ENCODE measurements at places on chromosomes 6 and 20.

DNA sequence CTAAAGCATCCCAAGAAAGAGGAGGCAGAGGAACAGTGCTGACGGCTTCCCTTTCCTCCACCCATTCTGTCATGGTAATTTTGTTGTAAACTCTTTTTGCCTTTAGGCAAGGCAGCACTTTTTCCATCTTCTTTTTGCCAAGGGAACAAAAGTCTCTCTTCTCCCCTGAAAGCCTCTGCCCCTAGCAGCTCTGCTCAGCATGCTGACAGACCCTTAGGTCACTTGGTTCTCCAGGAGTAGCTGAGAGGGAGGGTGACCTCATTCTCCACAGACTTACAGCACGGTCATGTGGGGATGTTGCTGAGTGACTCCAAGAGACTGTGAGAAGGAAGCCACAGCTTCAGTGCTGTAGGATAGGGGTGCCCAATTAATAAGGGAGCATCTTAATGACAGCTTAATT, 81.1 kb upstream of the RALGAPA2 start:
- no peak for DNase-seq

DNA sequence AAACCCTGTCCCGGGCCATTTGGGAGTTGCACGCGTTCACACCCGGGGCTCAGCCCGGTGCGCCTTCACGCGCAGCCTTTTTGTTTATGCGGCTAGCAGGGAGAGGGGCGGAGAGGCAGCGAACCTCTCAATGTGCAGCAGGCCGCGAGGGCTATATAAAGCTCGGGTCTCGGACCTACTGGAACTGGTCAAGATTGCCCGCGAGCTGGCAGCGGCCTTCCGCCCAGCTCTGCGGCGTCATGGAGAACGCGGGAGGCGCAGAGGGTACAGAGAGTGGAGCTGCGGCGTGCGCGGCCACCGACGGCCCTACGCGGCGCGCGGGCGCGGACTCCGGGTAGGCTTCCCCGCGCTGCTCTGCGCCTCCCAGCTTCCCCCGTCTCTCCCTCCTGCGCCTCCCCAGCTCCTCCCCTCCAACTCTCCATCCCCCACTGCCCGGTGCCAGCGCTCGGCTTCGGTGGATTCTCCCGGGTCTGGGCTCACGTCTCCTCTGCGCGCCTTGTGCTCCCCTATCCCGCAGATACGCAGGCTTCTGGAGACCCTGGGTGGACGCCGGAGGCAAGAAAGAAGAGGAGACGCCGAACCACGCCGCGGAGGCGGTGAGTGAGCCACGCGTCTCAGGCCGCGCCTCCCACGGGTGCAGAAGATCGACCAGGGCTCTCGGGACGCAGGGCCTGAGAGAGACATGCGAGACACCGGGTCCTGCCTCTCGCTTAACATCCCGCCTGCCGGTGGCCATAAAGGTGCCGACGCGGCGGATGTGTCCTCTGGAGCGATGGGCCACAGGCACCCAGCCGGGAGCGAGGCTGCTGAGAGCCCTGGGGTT, at the start of gene RIPPLY2:
Gene RIPPLY2 (plus strand): TSS at position 183 of the 823 bp plus-strand sequence. CDS start 57 bp downstream, at position 240.
- peak; percentile 77 for DNase-seq

DNA sequence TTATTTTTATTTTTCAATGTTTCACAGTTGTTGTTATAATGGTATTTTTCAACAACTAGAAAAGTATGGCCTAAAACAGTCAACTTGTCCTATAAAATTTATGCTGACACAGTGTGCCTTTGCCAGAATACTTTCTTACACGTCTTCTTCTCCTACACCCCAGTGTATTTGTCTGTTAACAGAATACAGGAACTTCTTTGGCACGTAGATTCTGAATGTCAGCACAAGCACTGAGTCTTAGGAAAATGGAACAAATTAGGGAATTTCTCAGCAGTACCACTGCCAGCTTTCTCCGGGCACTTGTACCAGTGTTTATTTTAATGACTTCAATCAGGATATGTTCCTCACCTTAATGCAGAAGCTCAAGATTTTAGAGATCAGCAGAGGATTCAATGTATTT, 26.7 kb upstream of the AKIRIN2 start:
- no peak for DNase-seq

DNA sequence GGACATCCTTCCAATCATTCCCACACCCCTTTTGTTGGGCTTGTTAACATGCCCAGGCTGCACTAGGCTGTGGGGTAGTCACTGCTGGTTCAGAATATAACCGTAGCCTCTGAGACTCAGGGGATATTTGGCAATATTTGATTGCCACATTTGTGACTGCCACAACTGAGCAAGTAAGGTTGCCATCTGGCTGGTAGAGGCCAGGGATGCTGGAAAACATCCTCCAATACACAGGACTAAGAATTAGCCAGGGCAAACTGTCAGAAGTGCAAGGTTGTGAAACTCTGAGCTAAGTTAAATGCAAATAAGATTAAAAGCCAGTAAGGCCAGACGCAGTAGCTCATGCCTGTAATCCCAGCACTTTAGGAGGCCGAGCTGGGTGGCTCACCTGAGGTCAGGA, 112.0 kb downstream of the ZMYND8 start:
- DNase-seq, result no peak

- no peak for DNase-seq
Measured at GRCh38 chr6:147774856-147775255, 266.4 kb downstream of the SAMD5 start.

- DNase-seq, result no peak
Measured at GRCh38 chr6:29818892-29819291, 8.7 kb upstream of the HLA-G start.

GRCh38 chr20:43537921-43538877, 20.6 kb upstream of the SGK2 start:
- DNase-seq, result peak; percentile 61

GRCh38 chr20:61090541-61090940, 161.5 kb upstream of the CDH4 start:
- DNase-seq, result no peak

GRCh38 chr6:24426729-24427446, 24.2 kb downstream of the MRS2 start:
- no peak for DNase-seq

DNA sequence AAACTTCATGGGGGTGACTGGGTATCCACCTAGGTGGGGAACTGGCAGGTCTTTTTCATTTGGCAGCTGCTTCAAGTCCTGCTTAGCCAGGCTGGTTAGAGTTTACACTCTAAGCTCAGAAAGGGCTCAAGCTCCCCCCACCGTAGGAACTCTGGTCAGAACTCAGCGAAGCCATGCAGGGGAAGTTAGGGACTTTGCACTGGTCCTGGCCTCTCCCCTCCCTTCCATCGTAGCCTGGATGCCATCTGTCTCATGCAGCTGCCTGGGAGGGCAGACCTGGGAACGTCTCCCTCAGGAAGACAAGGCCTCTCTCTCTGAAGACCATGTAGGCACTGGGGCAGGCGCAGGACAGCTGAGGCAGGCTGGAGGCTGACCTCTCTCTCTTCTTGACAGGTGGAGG, 183.8 kb upstream of the UST start:
- no peak for DNase-seq

GRCh38 chr20:30513050-30513628, 744.3 kb upstream of the DEFB115 start:
- DNase-seq, result no peak

DNA sequence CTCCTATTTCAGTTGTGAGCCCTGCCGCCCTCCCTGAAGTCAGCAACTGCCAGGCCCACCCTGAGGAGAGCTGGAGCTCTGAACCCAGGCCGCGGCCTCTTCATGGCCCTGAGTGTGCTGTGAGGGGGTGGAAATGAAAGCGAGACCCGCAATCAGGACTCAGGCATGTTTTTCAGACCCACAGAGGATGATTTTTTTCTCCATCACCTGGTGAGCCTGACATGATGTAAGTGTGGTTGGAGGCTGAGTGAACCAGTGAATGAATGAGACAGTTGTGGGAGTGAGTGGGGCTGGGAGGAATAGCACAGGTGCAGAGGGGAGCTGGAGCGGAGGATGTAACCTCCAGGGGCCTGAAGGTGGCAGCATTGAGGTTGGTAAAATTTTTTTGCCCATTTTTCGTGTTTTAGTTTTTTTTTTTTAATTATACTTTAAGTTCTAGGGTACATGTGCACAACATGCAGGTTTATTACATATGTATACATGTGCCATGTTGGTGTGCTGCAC, 18.3 kb downstream of the RAET1L start:
- peak; percentile 3 for DNase-seq

GRCh38 chr6:105346052-105346451, 56.8 kb downstream of the PREP start:
- no peak for DNase-seq

- no peak for DNase-seq
Measured at GRCh38 chr20:19929012-19929360, 88.2 kb upstream of the NAA20 start.

GRCh38 chr6:169930799-169931198, 179.4 kb downstream of the ERMARD start:
- DNase-seq, result no peak

- DNase-seq, result no peak
Measured at GRCh38 chr6:36209606-36210005, 13.1 kb downstream of the BRPF3 start.

GRCh38 chr6:37024656-37025337, 19.3 kb downstream of the FGD2 start:
- no peak for DNase-seq

DNA sequence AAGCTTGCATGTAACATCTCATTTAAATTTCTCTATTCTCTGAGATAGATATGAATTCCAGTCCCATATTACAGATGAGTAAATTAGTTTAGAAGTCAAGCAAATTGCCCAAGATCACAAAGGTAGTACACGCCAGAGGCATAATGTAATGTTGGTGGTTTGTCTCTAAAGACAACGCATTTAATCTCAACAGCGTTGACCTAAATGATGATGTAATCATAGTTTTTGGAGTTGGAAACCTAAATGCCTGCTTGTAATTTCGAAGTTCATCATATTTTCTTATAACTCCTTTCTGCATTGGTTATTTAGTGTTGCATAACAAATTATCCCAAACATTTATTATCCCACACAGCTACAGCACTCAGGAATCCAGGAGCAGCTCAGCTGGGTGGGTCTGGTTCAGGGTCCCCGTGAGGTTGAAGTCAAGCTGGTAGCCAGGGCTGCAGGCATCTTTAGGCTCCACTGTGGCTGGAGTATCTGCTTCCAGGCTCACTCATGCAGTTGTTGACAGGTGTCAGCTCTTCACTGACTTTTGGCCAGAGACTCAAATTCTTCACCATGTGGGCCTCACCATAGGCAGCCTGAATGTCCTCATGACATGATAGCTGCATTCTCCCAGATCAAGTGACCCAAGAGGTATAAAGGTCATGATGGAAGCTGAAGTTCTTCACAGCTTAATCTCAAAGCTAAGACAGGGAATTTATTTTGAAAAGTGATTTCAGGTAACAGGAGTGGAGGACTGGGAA, 122.0 kb upstream of the SPTLC3 start:
- DNase-seq, result no peak

- DNase-seq, result no peak
Measured at GRCh38 chr6:143839196-143839595, 3.9 kb upstream of the LTV1 start.

DNA sequence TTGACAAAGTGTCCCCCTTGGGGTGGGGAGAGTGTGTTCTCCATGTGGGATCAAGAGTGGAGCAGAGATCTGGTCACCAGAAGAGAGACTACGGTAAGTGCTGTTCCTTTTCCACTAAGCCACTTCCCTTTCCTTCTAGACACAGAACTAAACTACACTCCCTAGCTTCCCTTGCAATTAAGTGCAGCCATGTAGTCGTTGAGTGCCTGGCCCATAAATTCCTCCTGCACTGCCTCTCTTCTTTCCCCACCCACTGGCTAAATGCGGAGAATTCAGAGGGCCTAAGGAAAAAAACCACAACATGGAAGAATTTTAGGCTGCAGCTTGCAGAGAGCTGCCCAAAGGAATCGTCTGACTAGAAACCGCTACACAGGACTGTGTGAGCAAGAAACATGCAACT, 1.5 kb downstream of the WDR27 start:
- DNase-seq, result no peak

GRCh38 chr6:146388736-146389364, 154.8 kb upstream of the RAB32 start:
- DNase-seq, result no peak

- DNase-seq, result no peak
Measured at GRCh38 chr20:44633872-44634600, 17.5 kb downstream of the ADA start.

DNA sequence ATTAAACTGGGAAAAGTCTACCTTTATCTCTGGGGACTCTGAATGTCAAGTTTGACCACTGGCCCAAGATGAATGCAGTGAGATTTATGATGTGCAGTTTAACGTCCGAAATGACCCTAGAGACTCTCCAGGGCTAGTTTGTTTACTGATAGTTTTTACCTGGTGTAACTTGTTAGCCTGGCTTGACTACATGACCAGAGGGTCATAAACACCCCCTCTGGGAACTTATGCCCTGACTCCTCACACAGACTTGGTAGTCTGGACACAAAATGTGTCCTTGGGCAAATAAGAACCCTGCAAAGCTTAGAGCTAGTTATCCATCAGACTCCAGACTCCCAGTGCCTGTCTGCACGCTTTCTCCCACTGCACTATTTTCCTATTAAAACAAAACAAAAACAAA, 606.5 kb downstream of the HACE1 start:
- no peak for DNase-seq

DNA sequence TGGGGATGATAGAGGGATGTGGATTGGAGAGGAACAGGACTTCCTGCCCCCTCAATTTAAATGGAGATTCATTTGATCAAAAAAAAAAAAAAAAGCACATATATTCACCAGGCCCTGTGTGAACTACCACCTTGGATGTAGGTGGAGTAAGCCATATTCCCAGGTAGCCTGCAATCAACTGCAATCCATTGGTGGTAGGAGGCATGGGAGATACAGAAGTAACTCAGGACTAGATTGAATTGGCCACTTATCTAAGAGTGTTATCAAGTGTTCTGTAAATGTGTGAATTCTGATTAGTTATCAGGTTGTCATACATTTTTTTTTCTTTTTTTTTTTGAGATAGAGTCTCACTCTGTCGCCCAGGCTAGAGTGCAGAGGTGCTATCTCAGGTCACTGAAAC, 124.1 kb upstream of the ESR1 start:
- DNase-seq, result no peak

GRCh38 chr6:154196333-154196885, 157.4 kb downstream of the OPRM1 start:
- DNase-seq, result no peak

DNA sequence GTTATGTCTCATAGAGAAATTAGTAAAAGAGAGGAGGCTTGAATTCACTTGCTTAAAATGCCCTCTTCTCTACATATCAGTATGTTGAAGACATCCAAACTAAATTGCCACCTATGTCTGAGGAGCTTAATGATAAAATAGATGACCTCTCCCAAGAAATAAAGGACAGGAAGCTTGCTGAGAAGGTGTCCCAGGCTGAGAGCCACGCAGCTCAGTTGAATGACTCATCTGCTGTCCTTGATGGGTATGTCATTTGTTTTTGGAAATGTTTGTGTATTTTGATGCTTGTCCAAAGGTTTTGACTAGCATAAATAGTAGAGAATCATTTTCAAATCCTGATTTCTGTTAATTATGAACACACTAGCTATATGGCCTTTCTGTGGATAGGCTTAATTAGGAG, 307.7 kb downstream of the ARHGAP18 start:
- no peak for DNase-seq

- DNase-seq, result no peak
Measured at GRCh38 chr6:38508286-38508685, 131.4 kb downstream of the BTBD9 start.

Measured in NCI-H345 (cell line).